Natural killer cell (primary cell): ENCODE measurements at places on chromosomes 12 and 14.

DNA sequence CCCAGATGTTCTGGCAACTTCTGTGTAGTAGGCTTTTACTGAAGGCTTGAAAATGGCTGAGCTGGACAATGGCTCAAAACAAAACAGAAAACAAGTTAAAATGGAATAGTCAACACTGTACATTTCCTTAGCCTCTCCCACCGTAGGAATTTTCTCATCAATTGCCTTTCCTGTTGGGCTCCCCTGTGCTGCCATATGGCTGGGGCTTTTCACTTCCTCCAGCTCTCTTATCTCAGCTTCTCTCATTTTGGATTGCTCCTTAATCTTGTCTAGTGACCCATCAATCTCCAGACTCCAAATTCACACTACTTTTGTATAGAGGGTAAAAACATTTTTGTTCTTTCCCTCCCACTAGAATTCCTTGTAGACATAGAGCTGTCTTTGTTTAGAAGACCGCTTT lies 50.4 kb upstream of the RPH3A start:
- no peak for DNase-seq

- no peak for DNase-seq
Observed at GRCh38 chr14:100692256-100692655, 34.4 kb upstream of the DLK1 start.

- DNase-seq, result peak; percentile 20
Observed at GRCh38 chr12:9064815-9065606, 50.7 kb downstream of the A2M start.

- no peak for DNase-seq
Observed at GRCh38 chr14:37131205-37131604, 41.2 kb downstream of the SLC25A21 start.

DNA sequence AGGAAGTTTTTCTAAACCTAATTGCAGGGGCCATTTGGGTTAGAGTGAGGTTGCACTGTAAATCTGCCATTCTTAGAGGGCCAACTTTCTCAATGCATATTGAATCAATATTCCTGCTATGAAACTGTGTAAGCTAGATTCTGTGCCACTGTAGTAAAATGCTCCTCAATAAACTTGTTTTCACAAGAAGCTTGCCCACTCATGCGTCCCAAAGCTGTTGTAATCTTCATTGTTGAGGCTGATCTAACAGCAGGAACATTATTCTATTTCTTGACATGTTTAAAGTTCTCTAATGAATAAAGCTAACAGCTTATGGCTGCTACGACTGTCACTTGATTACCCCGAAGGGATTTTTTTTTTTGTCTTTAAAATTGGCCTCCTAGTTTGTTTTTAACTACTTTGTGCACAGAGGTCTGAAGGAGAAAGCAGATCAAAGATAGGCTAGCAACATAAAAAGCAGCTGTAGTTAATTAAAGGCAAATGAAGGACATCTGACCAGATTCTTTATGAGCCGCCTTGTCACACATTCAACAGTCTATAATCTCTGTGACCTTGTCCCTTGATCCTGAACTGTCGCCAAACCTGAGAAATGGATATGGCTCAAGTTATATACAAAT lies 243.7 kb downstream of the PAX9 start:
- DNase-seq, result no peak

GRCh38 chr14:76780360-76780759 lies 19.1 kb downstream of the VASH1 start:
- DNase-seq, result no peak

DNA sequence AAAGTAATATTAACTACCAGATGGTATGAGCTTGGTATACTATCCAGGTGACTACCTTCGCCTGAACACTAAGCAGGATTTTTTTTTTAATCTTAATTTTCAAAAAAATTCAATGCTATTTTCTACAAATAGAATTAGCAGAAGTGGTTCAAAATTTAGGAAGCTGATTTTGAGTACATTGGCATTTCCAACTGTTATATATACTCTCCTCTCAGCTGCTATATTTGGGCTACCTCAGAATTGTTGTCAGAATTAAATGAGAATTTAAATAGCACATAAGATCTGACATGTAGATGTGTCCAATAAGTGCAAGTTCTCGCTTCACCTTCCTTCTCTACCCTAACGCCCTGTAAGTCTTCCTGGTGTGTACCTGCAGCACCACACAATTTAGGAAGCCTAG lies 83.1 kb downstream of the DUSP6 start:
- no peak for DNase-seq

GRCh38 chr14:76081642-76082041 lies 70.1 kb upstream of the GPATCH2L start:
- no peak for DNase-seq

DNA sequence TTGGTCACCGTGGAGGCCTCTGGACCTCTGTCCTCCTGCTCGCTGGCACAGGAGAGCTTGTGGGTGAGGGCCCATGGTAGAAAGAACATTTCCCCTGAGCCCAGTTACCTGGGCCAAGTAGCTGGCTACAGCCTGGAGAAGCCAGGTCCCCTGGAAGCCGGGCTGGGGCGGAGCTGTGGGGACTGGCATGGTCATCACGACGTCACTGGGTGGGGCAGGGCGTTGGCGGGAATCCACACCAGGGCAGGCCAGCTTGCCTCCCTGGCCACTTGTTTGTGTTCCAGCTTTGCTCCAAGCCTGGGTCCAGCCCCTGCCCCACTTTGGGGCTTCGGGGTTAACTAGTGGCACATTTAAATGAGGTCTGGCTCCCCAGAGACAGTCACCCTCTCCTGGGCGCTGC lies 35.0 kb upstream of the SLC24A4 start:
- DNase-seq, result no peak

- no peak for DNase-seq
Observed at GRCh38 chr12:54246011-54246641, 33.8 kb downstream of the CBX5 start.

- no peak for DNase-seq
Observed at GRCh38 chr12:26823390-26823789, 9.6 kb downstream of the ITPR2 start.

DNA sequence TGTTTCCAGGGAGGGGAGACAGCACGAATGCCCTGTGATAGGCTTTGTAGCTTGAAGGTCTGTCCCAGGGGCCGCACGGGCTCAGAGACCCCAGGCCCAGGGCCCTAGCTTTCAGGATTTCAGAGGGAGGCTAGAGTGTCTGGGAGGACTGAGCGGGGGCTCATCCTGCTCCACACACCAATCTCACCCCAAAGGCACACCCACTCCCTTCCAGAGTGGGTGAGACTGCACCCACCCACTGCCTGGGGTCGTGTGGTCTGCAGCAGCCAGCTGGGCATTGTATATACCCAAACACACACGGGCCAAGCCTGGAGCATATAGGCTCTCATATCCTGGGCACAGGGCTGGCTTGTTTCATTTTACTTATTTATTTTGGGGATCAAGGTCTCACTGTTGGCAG lies 5.8 kb upstream of the SLC25A47 start:
- DNase-seq, result no peak

- no peak for DNase-seq
Observed at GRCh38 chr12:84276215-84276614, 636.4 kb downstream of the SLC6A15 start.

GRCh38 chr14:64232095-64232838 lies 61.9 kb downstream of the ESR2 start:
- no peak for DNase-seq

DNA sequence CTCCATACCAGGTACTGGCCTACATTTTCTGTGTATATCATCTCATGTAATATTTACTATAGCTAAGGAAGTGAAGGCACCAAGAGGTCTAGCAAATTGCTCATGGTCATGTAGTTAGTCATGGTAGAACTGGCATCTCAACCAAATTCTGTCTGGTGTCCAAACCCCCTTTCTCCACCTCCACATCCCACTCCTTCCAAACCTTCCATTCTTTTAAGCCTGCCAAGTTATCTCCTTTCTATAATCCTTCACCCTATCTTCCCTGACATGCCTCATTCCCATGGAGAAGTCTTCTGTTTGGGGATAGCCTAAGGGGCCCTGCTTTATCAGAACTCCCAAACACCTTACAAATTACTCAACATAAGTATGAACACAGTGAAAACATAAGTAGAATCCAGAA lies 196.2 kb upstream of the HMGA2 start:
- no peak for DNase-seq
